ENCODE measurements at places on chromosomes 5 and 9.

- no peak for DNase-seq
These were observed 100.8 kb upstream of the RANBP3L start for GRCh38 chr5:36402512-36402906.

DNA sequence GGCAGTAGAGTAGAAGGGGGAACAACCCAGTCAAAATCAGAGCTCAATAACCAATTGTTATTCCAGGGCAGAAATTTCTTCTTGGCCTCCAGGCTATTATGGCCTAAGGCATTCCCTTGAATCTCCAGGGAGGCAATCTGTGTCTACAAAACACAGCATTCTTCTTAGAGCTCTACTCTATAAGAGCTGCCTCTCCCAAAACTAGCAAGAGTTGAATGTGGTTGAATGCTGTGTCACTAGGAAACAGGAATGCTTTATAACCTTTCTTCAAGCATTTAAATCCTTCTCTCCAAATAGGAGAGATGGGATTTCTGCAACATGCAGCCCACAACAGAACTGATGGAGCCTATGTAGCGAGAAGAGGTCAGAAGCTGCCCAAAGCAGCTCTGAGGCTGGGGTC is 97.1 kb upstream of the APC start:
- no peak for DNase-seq

DNA sequence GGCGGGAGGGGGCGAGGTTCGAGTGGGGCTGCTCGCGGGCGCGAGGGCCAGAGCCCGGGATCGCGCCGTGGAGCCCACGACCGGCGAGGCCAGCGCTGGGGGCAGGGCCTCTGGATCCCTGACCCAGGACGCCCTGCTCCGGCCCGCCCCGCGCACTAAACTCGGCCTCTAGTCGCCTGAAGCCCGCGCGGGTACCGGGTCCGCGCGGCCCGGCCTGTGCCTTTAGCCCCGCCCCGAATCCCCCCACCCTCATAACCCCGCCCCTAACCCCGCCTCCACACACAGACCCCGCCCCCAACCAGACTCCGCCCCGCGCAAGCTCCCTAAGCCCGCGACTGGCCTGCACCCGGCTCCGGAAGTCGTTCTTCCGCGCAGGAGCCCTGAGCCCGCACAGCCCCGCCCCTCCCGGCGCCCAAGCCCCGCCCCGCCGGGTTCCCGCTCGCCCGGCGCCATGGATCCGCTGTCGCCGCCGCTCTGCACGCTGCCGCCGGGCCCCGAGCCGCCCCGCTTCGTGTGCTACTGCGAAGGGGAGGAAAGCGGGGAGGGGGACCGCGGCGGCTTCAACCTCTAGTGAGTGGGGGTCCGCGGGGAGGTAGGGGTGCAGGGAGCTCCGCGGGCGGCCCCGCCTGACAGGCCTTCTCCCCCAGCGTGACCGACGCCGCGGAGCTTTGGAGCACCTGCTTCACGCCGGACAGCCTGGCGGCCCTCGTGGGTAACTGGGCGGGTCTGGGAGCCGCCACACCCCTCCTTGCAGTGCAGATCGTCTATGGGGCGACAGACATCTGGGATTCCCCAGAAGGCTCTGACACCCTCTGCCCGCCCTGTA is at the start of gene PAXX:
PAXX (plus strand) TSS at position 430 of the 826 bp plus-strand sequence; CDS start at position 452, 22 bp downstream.
- DNase-seq: peak; percentile 91

DNA sequence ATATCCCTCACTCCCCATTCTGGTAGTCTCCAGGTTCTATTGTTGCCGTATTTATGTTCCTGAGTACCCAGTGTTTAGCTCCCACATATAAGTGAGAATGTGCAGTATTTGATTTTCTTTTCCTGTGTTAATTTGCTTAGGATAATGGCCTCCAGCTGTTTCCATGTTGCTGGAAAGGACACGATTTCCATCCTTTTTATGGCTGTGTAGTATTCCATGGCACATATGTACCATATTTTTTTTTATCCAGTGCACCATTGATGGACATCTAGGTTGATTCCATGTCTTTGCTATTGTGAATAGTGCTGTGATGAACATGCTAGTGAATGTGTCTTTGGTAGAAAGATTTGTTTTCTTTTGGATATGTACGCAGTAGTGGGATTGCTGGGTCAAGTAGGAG is 98.2 kb downstream of the NNT start:
- no peak for DNase-seq

GRCh38 chr9:125746774-125747052 is 460 bp upstream of the PBX3 start:
- DNase-seq: no peak

- no peak for DNase-seq
These were observed 33.1 kb downstream of the SLC6A3 start for GRCh38 chr5:1412163-1412562.

DNA sequence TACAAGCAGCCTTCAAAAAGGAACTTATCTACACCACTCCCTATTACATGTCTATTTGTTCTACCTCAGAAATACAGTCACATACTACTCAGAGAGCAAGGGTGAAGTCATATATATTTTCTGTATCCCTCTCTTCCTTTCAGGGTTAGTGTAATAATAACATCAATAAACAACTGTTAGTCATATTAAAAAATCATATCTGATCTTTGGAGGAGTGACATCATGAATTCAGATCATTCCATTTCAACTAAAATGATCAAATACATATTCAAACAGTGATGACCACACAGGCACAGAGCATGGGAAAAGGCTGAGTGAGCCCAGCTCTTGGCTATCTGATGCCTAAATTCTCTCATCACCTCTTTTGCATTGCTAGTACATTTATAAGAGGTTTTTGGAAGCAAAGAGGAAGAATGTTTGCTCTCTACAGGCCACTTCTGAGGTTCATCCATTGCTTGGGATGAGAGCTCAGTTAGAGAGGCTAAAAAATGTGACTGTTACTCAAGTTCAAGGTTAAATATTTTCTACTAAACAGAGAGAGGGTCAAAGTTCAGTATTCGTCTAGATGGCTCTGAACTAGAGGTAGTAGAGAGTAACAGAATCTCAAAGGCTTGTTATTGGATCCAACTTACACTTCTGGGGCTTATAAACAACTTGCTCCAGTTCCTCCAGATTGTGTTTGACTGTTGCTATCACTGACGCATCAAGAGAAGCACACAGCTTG is 39.0 kb downstream of the RIGI start:
- DNase-seq: no peak

- no peak for DNase-seq
These were observed 56.7 kb upstream of the NPR3 start for GRCh38 chr5:32654427-32654826.

GRCh38 chr9:121153642-121154041 is 48.0 kb downstream of the RAB14 start:
- no peak for DNase-seq

- no peak for DNase-seq
These were observed 1.2 kb downstream of the MAP1B start for GRCh38 chr5:72108202-72109061.

DNA sequence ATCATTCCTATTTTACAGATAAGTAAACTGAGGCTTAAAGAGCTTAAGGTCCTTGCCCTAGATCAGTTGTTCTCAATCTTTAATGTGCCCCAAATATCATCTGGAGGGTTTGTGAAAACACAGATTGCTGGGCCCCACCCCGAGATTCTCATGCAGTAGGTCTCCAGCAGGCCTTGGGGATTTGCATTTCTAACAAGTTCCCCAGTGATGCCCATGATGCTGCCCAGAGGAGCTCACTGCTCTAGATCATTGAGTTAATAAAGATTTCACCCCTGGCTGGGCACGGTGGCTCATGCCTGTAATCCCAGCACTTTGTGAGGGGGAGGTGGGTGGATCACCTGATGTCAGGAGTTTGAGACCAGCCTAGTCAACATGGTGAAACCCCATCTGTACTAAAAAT is 42.8 kb upstream of the RAD23B start:
- DNase-seq: no peak

DNA sequence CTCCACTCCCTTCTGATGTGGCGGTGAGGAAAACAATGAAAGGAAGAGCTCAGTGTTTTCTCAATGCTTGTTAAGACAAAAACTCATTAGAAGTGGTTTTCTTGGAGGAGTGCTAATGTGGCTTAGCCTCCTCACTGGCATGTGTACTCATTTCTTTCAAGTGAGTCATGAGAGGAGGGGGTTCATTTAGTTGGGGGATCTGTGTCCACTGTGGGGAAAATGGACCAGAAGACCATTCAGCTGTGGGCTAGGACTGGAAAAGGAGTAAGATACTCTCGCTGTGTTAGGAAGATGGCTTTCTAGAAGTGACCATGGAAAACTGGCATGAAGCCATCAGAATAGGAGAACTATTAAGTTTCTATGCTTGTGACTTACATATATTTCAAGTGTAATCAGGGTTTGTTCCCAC is 23.5 kb downstream of the KLF9 start:
- DNase-seq: no peak

DNA sequence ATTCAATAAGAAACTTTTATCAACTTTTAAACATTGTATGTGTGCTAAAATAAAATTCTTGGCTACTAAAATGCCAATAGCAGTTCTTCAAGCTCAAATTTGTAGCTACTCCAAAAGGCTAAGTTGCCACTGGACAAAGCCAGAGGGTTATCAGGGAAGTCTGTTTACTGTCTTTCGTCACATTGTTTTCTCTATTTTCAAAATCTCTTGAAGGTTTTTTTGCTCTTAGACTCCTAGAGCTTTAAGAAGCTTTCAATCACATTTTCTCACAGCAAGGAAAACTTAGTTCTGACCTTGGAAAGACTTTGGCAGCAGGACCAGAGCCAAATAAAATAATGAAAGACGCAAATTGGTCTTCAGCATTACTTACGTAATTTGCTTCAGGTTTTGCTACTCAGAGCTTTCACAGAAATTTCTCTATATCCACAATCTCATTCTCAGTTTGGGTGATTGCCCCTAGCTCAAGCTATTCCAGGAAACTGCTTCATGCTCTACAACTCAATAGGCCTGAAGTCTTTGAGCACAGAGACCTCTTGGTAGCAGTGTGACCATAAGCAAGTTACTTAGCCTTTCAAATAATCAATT is 257.7 kb downstream of the GABRG2 start:
- DNase-seq: no peak

GRCh38 chr9:126853667-126854066 is 6.8 kb upstream of the ZBTB34 start:
- no peak for DNase-seq

DNA sequence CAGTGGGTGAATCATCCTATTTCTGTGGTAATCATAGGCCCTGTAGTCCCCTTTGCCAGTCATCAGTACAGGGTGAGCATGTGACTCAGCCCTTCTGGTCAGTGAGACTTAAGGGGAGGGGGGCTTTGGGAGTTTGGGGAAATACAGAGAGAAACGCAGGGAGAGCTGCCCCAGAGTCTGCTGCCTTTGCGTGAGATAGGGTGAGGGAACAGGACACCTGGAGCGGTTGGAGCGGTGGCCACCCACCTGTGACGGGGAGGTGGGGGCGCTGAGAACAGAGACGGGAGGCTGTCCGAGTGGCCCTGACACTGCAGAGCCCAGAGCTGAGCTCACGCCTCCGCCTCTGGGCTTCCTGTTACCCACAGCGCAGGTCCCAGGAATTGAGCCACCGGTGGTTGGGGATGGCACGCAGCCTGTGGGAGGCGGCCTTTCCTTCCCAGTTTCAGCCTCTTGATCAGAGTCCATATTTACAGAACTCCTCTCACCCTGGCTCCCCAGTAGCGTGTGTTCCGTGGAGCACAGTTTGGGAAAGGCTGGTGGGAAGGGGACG is 92.0 kb upstream of the ERCC6L2 start:
- no peak for DNase-seq

- DNase-seq: no peak
These were observed 304.8 kb downstream of the SPOCK1 start for GRCh38 chr5:137194300-137194699.

- DNase-seq: no peak
These were observed 111.7 kb downstream of the KCNN2 start for GRCh38 chr5:114473541-114473940.

- no peak for DNase-seq
These were observed 28.7 kb downstream of the TTC23L start for GRCh38 chr5:34867660-34868059.

DNA sequence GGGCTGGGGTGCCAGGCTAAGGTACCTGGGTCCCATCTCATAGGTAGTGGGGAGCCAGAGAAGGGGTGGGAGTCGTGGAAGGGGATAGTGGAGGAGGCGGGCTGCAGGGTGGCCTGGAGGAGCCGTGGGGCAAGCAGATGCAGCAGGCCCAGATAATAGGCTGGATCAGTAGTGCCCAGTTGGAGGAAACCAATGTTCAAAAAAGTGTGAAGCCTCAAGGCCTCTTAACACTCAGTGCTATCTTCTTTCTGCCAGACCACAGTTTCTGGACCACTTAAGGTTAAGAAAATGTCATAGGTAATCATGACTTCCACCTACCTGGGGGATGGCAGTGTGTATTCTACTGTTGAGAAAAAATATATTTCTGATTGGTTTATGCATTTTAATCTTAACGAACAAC is 63.3 kb upstream of the TGFBR1 start:
- DNase-seq: no peak

- DNase-seq: no peak
These were observed 1.4 kb upstream of the CIZ1 start for GRCh38 chr9:128192601-128193371.

- no peak for DNase-seq
These were observed 8.1 kb downstream of the OSMR start for GRCh38 chr5:38853753-38854470.

DNA sequence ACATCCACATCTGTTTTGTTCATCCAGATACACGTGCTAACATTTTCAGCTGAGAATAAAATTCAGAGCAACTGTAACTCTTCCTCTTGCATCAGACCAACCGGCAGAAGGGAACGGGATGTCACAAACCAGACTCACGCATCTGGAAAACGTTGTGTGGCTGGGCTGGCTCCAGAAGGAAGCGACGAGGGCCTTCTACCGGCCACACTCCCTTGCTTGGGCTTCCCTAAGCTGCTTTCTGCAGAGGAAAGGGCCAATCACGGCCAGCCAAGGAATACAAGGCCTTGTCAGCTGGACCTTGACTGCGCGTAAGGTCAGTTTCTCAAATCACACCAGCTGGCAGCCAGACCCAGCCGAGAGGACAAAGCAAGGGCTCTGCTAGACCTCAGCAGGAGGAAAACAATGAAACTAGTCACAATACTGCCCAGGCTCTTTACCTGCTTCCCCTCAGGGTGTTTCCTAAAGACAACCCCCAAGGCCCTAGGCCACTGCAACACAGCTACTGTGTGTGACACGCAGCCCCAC is 106.1 kb downstream of the THBS4 start:
- DNase-seq: no peak

- DNase-seq: no peak
These were observed 7.7 kb downstream of the PAX5 start for GRCh38 chr9:37026113-37026930.
